Stimulated activated CD4-positive, alpha-beta T cell treated with anti-CD3 and anti-CD28 coated beads, Interleukin-4, amount 100 ng/mL, for 24 hours (primary cell): ENCODE measurements at places on chromosomes 4 and X.

DNA sequence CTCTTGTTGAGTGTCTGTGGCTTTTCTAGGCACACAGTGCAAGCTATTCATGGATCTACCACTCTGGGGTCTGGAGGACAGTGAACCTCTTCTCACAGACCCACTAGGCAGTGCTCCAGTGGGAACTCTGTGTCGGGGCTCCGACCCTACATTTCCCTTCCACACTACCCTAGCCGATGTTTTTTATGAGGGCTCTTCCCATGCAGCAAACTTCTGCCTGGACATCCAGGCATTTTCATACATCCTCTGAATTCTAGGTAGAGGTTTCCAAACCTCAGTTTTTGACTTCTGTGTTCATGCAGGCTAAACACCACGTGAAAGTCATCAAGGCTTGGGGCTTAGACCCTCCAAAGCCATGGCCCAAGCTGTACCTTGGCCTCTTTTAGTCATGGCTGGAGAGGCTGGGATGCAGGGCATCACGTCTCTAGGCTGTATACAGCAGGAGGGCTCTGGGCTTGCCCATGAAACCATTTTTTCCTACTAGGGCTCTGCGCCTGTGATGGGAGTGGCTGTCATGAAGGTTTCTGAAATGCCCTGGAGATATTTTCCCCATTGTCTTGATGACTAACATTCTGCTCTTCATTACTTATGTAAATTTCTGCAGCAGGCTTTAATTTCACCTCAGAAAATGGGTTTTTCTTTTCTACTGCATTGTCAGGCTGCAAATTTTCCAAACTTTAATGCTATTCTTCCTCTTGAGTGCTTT is 249.8 kb upstream of the CPEB2 start:
- no peak for DNase-seq

DNA sequence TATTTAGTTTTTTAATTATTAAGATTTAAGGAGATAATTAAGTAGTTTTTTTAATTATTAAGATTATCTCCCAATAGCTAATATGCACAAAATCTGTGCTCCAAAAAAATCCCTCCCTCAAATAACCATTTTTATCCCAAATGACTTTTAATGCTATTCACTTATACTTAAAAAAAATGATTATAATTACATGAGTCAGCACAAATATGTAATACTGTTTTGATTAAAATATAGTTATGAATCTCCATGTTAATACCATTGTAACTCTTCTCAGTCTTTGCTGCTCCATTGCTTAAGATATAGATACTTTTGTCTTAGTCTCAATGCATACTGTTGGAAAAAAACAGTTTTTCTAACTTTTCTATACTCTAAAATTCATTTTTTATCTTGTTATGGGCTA is 1121.1 kb upstream of the ADGRL3 start:
- no peak for DNase-seq

DNA sequence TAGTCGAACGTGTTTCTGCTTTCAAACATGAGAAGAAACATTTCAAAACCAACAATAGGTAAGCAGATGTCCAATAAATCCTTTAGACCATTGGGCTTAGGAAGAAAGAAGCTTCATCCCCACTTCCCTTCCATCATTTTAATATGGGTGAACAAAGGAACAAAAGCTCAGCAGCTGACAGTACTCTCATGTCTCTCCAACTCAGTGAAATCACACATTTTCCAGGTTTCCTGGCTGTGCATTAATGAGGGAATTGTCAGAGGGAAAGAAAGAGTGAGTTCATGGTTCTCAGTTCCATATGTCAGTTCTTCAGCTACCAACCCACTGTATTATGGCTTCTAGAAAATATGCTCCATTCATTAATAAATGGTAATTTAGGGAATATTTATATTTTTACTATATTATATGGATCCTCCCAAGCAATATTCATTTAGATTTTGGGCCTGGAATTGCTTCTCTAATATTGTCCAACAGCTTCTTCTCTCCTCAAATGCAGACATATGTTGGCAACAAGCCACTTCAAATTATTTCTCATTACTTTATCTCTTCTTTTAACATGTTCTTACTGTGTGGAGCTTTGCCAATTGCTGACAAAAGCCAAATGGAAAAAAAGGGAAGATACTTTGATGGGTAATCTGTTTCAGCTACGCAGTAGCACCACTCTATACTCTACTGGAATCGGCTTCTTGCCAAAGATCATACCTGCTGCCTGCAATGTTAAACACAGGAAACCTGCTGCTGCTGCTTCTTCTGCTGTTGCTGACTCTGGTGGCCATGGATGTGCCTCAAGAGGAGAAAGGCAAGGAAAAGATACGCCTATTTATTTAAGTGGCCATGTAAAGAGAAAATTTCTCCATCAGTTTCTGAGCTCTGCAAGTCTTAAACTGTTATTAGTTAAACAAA is 1757.6 kb downstream of the ARAP2 start:
- no peak for DNase-seq

GRCh38 chr4:15714141-15714540 is 11.3 kb downstream of the BST1 start:
- no peak for DNase-seq

- no peak for DNase-seq
Observed at GRCh38 chr4:78518561-78518960, 33.0 kb upstream of the ANXA3 start.

DNA sequence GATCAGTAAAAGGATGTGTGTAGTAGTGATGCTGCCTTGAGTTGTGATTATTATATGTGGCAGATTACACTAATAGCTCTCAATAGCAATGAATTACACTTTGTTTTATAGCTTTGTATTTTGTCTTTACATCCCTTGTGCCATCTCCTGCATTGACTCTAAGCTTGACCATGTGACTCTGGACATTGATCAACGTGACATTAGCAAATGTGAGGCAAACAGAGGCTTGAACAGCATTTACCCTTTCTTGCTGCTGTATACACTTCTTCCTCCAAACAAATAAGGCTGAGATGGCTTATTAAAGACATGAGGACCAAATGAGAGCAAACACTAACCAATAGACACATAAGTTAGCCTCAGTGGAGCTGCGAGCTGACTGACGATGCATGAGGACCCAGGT is 63.5 kb downstream of the MAD2L1 start:
- no peak for DNase-seq

- DNase-seq, result no peak
Observed at GRCh38 chrX:110116066-110116980, 113.4 kb downstream of the TMEM164 start.

DNA sequence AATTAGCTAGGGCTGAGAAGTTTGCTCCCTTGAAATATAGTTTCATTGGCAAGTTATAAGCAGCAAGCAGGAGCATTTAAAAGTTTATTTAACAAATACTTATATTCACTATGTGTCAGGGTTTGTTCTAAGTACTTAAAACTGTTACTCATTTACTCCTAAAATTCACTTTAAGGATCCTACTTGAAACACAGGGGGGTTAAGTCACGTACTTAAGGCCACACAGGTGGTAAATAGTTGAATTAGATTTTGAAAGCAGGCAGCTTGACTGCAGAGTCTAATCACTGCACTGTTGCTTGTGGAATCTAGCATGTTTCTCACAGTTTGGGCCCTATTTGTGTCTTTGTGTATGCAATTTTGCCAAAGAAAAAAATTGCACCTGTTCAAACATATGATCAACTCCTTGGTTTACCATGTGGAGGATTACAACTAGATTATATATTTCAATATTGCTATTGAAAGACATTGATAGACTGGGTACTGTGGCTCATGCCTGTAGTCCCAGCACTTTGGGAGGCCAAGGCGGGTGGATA is 7.6 kb downstream of the SGMS2 start:
- no peak for DNase-seq

DNA sequence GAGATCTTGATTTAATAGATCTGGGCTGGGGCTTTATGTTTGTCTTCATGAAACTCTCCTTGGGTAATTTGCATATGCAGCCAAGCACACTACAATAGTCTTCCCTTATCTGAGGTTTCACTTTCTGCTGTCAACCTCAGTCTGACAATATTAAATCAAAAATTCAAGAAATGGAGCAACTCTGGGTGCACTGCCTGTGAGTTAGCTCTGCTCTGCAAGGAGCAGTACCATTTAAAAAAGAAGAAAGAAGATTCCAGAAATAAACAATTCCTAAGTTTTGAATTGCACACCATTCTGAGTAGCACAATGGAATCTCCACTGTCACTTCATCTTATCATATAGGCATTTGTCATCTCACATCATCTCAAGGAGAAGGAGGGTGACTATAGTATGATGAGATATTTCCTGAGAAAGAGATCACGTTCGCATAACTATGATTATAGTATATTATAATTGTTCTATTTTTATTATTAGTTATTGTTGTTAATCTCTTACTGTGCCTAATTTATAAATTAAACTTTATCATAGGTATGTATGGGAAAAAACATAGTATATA is 9.4 kb downstream of the FNIP2 start:
- no peak for DNase-seq

GRCh38 chrX:26613956-26614355 is 398.0 kb downstream of the MAGEB5 start:
- no peak for DNase-seq

GRCh38 chr4:16969696-16970135 is 71.3 kb upstream of the LDB2 start:
- DNase-seq, result no peak

DNA sequence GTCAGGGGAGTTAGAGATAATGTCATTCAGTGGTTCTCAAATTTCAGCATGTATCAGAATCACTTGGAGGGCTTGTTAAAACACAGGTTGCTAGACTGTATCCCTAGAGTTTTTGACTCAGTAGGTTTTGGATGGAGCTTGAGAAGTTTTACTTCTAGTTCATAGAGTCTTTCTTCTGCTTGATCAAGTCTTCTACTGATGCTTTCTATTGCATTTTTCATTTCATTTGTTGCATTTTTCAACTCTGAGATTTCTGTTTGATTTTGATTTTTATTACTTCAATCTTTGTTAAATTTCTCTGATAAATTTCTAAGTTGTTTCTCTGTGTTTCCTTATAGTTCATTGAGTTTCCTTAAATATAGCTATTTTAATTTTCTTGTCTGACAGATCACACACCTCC is 361.4 kb downstream of the RAPGEF2 start:
- DNase-seq, result no peak

DNA sequence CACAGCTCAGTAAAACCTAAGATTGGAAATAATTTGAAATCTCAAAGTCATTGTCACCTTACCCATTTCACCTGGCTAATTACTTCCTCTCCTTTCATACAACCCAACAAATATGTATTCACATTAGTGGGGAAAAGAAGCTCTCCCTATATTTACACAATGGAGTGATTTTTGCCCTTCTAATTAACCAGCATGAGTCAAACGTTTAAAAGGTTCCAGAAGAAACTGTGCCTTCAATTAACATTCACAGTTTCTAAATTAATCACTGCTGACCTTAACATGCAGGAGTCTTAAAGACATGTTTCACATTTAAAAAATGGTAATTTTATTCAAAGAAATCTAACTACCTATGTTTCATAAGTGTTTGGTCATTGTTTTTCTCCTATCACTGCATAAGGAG is 254.6 kb downstream of the CBLL2 start:
- no peak for DNase-seq

- DNase-seq, result no peak
Observed at GRCh38 chr4:187795737-187796136, 199.8 kb upstream of the ZFP42 start.

GRCh38 chr4:52173470-52174045 is 122.5 kb downstream of the SPATA18 start:
- no peak for DNase-seq

- DNase-seq, result no peak
Observed at GRCh38 chrX:2664502-2664901, 26.6 kb upstream of the CD99 start.

DNA sequence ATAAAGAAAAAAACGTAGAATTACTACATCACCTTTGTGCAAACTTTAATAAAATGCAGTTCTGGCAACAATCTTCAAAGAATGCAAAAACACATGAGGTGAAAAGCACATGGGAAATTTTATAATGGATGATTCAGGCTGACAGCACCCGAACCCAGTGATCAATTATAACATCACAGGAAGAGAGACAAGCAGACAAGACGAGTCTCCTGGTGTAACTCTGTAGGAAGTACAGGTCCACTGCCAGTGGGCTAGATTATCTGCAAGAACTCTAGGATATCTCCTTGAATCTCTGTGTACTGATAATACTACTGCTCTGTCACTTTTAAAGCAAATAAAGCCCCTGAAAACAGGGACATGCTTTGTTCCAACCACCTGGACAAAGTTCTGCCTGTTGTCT is 58.9 kb upstream of the NXF3 start:
- DNase-seq, result no peak

DNA sequence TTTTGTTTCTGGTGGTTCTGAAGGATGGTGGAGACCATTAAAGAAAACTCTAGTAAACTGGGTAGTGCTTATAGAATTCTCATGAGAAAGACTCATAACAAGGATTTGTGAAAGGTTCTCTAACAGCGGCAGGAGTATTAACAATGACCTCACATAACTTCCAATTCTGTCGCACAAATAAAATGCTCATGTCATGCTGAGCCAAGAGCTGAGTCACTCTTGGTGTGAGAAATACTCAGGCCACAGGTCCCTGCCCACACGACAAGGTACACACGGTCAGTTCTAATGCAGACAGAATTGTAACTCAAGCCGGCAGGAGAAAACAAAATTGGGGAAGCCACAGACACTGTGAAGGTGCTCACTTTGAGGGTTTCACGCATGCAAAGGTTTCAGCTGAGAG is 34.4 kb upstream of the C4orf50 start:
- DNase-seq, result no peak

DNA sequence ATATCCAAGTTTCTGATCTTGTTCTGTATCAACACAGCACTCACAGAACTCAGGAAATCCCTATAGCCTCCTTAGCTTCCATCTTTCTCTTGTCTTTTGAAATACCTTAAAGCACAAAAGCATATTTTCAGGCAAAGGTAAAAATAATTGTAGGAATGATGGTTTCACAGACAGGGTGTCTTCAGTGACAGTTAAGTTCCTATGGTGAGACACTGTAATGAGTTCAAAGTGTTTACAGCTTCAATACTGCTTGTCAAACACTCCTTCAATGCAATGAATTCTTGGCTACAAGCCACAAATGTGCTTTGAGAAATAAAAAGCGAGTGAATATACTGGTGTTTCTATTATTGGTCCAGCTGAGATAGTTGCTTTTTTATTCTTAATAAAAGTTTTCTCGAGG is 466.0 kb downstream of the DMD start:
- no peak for DNase-seq

- no peak for DNase-seq
Observed at GRCh38 chrX:134020910-134021309, 35.5 kb upstream of the GPC3 start.

DNA sequence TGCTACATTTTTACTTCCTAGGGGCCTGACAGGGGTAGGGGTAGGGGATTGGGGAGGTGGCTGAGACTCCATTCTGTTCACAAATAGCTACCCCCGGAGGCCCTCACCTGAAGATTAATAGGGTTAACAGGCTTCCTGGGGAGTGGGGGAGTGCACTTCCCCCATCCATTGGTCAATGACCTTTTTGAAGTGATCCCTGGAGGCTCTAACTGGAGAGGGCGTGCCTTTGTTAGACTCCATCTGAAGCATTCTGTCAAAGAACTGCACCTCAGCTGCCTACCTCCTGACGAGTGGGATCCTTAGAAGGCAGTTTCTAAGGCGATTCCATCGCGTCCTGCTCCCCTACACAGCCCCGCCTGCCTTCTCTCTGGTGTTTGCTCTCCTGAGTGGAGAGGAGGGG is 10.0 kb upstream of the MTM1 start:
- no peak for DNase-seq
